Stimulated activated CD8-positive, alpha-beta memory T cell treated with anti-CD3 and anti-CD28 coated beads, Interleukin-2, amount 100 ng/mL, for 1 hour (primary cell): ENCODE measurements at places on chromosomes 5 and 9.
A peak's percentile ranks its signal among the peaks of the same experiment; 100 is the strongest.

- DNase-seq: peak; percentile 44
These were observed 21.7 kb upstream of the NSD1 start for GRCh38 chr5:177111720-177112394.

- no peak for DNase-seq
These were observed 27.1 kb downstream of the DPYSL3 start for GRCh38 chr5:147482706-147483180.

GRCh38 chr9:86407022-86407421 lies 52.8 kb upstream of the TUT7 start:
- no peak for DNase-seq

- DNase-seq: no peak
These were observed 68.7 kb downstream of the MARCHF3 start for GRCh38 chr5:126961702-126962101.

DNA sequence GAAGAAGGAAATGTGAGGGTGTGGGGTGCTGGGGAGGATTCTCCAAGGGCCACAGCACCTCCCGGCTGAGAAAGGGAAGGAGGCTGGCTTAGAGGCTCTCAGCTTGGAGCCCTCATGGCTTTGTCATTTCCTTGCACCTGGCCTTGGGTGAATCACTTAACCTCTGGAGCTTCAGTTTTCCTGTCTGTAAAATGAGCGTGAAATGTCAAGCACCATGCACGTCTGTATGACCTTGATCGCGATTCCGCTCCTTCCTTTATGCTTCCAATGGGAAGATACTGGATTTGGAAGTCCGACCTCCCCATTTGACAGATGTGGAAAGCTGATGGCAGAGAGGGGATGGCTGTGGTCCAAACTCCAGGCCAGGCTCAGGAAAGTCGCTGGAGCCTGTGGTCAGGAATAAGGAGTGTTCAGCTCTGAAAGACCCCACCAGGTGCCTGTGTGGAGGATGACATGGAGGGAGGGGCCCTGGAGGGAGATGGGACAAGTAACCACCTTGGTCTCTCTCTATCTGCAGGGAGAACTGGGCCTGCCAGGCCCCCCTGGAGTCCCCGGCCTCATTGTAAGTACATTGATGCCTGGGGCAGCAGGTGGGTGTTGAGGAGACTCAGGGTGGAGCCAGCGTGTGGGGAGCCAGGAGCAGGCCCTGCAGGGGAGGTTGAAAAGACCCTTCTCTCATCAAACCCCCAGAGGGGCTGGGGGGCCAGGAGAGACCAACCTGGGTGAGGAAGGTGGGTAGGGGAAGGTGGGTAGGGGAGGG lies 66.5 kb downstream of the COL27A1 start:
- no peak for DNase-seq

DNA sequence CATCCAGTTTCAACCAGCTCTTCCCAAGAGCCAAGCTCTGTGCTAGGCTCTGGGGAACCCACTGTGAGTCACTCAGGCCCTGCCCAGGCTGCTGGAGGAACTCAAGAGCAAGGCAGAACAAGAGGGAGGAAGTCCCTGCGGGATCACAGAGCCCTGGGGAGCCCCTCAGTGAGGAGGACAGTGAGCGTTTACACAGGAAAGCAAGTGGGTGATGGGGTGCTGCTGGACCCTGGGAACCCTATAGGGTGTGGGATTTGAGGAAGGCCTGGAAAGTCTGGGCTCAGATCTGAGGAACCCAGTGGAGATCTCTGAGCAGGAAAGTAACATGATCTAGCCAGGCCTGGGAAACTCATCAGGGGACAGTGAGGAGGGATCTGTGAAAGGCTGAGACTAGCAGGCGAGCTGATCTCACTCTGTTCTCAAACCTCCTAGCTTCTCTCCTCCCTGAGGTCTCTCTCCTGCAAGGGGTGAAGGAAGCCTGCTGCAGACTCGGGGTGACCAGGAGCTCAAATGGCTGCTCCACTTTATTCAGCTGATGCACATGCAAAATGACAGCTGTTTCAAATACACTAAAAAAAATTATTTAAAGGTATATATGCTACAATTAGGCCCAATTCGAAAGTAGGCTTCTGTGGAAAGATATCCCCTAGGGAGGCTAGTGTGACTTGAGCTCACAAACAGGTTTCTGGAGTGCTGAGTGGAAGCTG lies 70.0 kb downstream of the SHB start:
- DNase-seq: no peak

- DNase-seq: no peak
These were observed 4.0 kb downstream of the MYOZ3 start for GRCh38 chr5:150665044-150665443.

- no peak for DNase-seq
These were observed 98.7 kb downstream of the ADCY2 start for GRCh38 chr5:7494481-7495130.

DNA sequence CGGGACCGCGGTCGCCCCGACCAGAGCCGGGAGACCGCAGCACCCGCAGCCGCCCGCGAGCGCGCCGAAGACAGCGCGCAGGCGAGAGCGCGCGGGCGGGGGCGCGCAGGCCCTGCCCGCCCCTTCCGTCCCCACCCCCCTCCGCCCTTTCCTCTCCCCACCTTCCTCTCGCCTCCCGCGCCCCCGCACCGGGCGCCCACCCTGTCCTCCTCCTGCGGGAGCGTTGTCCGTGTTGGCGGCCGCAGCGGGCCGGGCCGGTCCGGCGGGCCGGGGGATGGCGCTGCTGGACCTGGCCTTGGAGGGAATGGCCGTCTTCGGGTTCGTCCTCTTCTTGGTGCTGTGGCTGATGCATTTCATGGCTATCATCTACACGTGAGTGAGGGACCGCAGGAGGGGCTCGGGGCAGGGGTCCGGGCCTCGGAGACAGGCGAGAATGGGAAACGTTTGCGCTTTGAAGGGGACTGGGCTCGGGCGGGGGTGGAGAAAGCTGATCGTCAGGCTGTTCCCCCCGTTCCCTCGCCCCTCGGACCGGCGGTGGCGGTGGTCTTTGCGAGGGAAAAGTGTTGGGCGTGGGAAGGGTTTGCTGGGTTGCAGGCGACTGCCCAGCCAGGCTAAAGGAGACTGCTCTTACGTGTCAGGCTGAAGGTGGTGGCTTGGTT lies 457 bp downstream of the UGCG start:
- DNase-seq: no peak

DNA sequence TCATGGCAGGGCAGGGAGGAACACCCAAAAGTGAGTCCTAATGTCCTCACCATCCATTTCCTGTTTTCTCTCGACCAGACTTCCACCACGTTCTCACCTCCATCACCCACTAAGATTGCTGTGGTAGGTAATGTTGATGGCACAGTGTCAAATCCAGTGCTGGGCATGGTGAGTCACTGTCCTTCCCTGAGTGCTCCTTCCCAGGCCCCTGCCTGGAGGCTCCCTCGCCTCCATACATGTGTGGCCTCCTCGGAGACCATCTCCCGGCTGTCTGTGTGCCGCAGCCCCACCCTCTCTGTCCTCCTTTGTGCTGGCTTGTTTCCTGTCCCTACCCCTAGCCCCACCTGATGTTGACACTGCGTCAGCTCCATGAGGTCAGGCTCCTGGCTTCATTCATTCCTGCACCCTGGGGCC lies 177.5 kb downstream of the SYK start:
- DNase-seq: no peak

DNA sequence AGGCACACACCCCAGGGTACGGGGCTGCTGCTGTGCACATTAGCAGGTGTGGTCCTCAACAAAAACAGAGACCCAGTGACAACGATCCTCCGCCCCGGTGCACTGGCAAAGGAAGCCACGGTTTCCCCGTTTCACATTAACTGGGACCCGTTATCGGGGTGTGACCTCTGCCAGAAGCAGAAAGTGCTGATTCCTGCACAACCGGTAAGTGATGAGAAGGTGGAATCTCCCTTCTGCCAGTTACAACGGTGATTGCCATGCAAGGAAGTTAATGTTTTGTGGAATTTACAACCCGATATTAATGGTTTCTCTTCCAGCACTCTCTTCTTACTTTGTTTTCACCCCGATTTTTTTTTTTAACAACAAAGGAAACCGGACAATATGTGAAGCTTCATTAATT lies 294.9 kb upstream of the IRX1 start:
- no peak for DNase-seq

GRCh38 chr5:73434461-73434860 lies 14.1 kb downstream of the FOXD1 start:
- DNase-seq: no peak

DNA sequence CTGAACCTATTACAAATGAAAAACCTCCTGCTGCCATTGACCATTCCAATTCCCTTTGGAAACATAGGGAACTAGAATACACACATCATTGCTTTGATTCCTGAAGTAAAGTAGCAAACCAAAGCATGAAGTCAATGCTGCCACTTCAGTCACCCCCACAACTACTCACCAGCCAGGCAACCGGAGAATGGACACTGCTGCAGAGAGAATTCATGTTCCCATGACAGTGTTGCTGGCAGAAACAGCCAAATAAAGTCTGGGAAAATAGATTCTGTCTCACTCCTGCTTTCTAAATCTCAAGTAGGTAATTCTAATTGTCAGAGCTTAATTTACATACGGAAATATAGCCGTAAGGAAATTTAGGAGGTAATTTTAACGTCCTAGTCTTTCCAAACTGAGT lies 162.9 kb upstream of the PLPPR1 start:
- DNase-seq: no peak

DNA sequence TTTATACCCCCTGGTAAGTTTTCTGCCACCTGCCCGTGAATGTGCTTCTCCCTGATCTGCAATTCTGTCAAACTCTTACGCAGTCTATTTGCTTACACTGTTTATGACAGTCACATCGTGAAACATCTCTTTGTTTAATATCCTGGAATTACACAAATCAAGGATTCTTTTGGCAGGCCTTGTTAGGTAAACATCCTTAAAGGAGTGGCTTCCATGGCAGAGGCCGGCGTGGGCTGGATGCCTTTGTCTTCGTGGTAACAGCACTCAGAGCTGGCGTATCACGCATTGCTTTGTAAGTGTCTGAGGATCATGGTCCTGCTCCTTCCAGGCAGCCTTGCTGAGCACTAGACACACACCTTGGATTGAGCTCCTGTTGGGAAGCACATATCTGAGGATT lies 145.7 kb downstream of the IRX1 start:
- DNase-seq: no peak

DNA sequence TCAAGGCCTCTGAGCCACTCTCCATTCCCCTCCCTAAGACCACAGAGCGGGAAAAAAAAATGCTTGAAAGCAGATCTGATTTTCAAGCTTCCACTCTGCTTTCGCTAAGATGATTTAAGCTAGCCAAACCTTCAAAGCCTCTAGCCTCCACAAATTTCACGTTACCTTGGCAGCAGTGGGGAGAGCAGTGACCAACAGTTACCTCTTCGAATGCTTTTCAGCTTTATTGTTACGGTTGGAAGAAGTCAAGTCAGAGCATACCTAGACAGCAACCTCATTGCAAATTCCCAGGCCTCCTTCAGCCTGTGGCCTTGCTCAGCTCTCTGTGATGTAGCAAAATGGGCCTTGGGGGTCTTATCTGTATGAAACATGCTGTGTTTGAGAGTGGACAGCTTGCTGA lies 89.6 kb downstream of the FRMD3 start:
- DNase-seq: no peak

DNA sequence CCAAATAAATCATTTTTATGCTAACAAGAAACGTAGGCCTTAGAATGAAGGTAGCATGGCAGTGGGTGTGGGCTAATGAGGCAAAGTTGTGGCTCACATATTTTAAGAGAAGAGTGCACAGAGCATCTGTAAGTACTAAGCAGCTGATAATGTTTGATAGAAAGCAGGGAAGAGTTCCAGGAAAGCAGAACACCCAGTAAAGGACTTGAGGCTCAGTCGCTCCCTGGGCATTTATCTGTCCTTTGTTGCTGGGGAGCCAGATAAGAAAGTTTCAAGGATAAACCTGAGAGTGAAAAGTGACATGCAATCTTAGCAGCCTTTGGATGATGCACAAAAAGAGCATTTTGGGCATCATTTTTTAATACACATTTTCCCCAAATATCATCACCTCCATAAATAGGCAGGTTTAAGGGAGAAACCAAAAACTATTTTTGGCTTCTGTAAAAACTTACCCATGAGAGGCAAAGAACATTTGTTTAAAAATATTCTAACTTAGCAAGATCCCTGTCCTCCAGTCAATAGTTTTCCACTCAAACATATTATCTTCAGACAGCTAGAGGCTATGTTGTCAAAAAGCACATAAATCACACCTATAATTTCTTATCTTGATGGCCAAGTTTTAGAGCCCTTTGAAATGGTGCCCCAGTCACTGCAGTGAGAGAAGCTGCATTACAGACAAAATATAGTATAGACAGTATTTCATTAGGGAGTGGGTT lies 3.4 kb downstream of the FREM1 start:
- DNase-seq: no peak

DNA sequence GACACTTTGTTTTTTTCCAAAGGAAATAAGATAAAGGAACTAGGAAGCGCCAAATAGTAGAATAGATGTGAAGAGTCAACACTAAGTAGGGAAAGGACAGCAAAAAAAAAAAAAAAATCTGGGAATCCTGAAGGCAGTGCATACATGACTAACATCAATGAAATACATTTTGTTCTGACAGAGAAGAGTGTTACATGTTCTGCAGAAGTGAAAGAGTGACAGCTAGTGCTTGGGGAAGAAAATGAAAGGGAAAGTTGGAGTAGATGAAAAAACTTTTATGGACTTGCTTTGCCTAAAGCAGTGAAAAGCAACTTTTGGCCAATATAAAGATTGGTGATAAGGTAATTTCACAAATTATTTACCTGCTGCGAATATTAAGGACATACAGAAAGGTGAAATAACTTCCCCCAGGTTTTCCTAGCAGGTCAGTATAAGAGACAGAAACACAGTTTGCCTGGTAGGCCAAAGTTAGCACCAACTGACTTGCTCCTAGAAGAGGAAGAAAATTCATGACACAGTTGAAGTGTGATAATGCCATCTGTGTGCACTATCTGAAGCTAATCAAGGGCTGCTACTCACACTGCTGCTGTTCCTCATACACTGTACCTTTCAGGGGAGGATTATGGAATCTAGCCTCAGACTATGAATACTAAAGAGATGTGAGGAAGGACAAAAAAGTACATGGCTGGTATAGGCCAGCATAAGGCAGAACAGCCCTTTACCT lies 38.6 kb downstream of the RANBP6 start:
- no peak for DNase-seq

GRCh38 chr9:16442622-16443021 lies 427.8 kb downstream of the BNC2 start:
- no peak for DNase-seq

- no peak for DNase-seq
These were observed 189.1 kb downstream of the ADGRV1 start for GRCh38 chr5:90747693-90748092.

DNA sequence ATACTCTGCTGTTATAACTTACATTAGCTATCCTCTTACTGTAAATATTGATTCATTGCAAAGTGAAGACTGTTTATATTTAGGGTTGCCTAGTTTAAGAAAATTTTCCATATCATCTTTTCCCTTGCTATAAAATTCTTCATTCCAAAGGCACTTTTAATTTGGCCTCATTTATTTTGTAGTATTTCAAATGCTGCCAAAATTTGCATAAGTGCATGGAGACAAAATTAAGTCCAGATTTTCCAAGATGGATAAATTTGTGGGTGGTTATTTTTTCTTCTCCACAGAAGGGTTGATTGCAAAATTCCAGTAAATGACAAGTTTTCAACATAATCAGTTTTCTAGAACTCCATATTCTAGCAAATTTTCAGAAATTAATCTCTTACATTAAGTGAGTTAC lies 141.5 kb upstream of the MTAP start:
- DNase-seq: no peak
